ENCODE measurements at places on chromosomes 3 and 15. TPM values are rescaled to one million over a fixed set of nuclear protein-coding genes. Genes with fewer than 3 reads are reported as not detected.

Gene TEX55
- total RNA-seq, result not detected

Gene INSYN1
- not detected for total RNA-seq

- no peak for DNase-seq
Measured at GRCh38 chr3:189673535-189673934, 42.3 kb downstream of the TP63 start.

GRCh38 chr3:10933470-10933804 is 59.1 kb upstream of the SLC6A1 start:
- no peak for DNase-seq

DNA sequence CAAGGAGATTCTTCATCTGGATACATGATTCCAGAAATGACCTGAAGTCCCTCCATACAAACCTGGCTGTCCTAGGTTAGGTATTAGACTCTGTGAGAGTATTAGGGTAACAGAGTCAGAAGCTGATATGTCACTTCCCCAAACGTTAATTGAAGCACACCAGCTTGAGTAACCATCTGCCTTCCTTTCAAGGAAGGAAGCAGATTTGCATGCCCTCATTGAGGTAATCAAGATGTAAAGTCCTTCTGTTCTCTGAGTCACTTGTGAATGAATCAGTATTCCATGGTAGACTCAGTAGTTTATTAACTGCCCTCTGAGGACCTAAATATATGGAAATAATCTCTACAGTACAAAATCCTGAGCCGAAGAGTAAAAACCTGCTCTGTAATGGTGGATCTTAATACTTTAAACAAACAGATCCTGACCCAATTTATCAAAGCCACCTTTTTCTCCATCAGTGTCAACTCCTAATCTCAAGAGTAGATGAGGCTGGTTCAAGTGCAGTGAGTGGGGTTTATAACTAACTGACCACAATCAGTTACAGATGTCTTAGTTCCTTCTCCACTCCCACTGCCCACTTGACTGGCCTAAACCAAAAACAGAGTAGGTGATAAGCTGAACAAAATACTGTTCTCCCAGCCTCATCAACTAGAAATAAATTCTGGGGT is 246.2 kb upstream of the CHRM5 start:
- DNase-seq, result peak; percentile 77

DNA sequence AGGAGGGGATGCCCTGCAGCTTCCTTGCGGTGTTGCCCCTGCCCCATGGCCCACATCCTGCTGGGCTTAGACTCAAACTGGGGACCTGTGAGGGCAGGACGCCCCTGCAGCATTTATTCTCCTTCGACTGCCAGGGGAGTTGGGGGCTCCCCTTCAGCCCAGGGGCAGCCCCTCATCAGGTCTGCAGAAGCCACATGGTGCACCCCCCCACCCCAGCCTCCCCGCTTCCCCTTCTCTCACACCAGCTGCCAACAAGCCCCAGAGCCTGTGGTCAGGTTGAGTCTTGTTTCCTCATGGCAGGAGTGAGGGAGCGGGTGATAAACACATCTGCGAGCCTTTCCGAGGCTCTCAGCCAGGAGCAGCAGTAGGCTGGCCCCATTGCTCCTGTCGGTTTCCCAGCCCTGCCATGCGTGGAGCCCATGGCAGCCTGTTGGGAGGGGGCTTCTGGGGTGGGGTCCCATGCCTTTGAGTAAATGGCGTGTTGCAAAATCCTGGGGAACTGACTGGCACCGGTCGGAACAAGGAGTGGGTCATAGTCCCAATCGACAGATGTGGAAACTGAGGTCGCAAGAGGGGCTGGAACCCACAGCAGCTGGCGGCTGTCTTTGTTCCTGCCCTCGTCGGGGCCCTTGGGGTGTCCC is 27.8 kb downstream of the WNT7A start:
- no peak for DNase-seq
